ENCODE measurements at places on chromosomes 1 and 21.
A peak's percentile ranks its signal among the peaks of the same experiment; 100 is the strongest.

DNA sequence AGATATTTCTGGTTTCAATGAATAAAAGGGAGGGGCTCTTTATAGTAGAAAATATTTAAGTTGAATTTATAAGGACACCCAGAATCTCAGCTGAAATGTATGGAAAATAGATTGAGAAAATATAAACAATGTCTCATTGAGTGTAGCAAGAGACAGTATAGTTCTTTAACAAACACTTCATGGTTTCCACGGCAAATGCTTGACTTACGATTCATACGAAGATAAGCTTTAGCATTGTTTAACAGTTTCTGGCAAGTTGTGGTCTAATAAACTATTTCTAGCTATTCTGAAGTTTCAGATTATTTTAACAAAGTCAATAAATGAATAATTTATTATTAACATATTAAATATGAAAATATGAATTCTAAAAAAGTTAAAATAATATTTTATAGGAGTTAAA is 1419.4 kb downstream of the KCNT2 start:
- no peak for DNase-seq

- no peak for DNase-seq
These were observed 301.9 kb upstream of the RUNX1 start for GRCh38 chr21:35350965-35351364.

DNA sequence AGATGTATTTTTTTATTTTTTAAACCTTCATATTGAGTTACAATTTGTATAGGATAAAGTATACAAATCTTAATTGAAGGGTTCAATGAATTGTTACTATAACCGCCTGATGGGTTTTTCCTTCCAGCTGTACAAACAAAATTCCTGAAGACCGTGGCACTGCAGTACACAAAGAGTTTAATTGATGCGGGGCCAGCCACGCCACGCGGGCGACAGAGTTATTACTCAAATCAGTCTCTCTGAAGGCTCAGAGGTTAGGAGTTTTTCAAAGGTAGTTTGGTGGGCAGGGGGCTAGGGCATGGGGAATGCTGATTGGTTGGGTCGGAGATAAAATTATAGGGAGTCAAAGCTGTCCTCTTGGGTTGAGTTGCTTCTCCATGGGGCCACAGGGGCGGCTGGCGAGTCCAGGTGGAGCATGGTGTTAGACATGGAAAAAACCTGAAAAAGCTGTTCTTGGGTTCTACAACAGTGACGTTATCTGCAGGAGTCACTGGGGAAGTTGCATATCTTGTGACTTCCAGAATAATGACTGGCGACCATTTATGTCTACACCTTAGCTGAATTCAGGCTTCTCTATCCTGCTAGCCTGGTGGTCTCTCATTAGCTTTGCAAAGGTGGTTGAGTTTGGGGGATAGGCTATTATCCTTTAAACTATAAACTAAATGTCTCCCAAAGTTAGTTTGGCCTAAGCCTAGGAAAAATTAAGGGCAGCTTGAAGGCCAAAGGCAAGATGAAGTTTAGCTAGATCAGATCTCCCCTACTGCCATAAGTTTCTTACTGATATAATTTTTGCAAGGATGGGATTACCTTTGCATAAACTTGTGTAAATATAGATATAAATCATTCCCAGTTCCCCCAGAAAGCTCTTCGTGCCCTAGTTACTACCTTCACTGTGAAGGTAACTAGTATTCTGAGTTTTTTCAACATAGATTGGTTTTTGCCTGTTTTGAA is 13.0 kb upstream of the TMEM9 start:
- no peak for DNase-seq

DNA sequence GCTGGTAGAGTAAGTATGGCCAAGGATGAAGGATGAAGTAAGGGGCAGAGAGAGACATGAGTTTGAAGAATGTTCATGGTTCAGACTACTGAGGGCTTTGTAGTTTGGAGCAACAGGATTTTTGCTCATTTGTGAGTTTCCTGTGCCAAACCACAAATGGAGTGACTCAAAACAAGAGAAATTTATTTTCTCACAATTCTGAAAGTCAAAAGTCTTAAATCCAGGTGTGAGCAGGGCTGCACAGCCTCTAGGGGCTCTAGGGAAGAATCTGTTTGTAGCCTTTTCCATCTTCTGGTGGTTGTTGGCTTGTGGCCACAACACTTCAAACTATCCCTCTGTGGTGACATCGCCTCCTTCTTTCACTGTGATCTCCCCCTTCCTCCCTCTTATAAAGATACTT is 58.9 kb downstream of the RHOU start:
- DNase-seq, result peak; percentile 10

- peak; percentile 74 for DNase-seq
These were observed 47.8 kb upstream of the NRDC start for GRCh38 chr1:51926171-51926812.

- DNase-seq, result no peak
These were observed 72.6 kb upstream of the TARDBP start for GRCh38 chr1:10939654-10940450.

DNA sequence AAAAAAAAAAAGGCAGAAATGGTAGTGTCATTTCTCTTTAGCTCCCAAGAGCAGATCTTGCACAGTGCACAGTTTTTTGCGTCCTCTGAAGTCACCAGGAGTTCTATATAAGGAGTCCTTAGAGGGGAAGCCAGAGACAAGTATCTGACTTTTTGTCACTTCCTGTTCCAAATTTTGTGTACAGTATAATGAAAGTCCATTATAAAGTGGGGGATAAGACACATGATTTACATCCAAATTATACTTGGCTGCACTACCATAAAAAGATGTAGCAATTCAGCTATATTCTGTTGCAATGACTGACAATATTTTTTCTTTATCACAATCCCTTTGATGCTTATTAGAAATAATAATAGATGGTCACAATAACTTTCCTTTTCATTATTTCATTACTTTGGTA is 1276.9 kb upstream of the ADGRL2 start:
- no peak for DNase-seq

GRCh38 chr1:205827623-205828022 is 14.6 kb upstream of the SLC41A1 start:
- DNase-seq, result no peak

DNA sequence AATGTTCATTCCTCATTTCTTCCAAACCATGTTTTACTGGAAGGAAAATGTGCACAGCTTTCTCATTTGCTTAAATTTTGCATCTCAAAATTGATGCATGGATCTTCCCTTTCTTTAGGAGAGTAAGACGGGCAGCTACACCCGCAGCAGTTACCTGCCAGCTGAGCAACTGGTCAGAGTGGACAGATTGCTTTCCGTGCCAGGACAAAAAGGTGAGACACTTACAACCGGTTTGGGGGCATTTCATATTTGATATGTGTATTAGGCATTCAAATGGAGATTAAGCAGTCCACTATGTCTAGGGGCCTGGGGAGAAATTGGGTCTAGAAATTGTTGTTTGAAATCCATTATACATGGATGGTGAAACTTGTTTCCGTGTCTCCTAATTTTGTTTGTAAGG is 12.9 kb downstream of the C8A start:
- no peak for DNase-seq

DNA sequence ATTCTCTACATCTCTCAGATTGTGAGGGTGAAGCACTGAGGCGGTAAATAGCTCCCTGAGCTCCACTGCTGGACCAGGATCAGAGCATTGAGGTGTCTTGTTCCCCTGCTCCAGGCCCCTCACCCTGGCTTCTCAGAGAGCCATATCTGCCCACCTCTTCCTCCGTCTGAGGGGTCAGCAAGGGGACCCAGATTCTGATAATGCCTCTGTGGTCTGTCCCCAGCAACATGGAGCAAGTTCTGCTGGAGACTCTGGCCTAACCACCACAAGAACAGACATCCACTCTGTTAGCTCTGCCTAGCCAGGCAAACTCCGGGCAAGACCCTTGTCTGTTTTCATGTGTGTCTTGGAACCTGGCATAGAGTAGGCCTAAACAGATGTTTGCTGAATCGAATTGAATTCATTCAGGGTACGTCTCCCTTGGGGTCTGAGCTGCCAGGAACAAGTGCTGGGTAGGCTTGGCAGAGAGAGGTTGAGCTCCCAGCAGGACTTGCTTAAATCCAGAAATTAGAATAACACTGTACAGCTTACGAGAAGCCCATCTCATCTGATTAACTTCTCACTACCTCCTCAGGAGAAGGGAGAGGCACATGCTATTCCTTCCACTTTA is 2.3 kb downstream of the TRAF5 start:
- no peak for DNase-seq

DNA sequence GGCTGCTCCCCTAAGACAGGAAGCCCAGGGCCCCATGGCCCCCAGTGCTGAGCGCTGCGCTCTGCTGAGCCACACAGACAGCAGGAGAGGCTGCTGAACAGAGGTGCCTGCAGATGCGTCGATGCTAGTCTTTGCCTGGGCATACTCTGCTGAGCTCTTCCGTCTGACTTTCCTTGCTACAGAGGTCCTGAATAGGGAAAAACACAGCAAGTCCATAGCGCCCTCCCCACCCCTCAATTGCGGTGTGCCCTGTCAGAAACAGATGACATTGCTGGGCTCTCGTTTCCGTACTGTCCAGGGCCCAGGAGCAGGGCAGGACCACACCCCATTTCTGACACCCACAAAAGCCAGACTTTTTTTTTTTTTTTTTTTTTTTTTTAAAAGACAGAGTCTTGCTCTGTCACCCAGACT is 252.5 kb downstream of the SDCCAG8 start:
- no peak for DNase-seq

GRCh38 chr1:8370905-8371315 is 53.0 kb downstream of the SLC45A1 start:
- peak; percentile 58 for DNase-seq

- DNase-seq, result no peak
These were observed 170.8 kb downstream of the ATG4C start for GRCh38 chr1:62954758-62955157.

DNA sequence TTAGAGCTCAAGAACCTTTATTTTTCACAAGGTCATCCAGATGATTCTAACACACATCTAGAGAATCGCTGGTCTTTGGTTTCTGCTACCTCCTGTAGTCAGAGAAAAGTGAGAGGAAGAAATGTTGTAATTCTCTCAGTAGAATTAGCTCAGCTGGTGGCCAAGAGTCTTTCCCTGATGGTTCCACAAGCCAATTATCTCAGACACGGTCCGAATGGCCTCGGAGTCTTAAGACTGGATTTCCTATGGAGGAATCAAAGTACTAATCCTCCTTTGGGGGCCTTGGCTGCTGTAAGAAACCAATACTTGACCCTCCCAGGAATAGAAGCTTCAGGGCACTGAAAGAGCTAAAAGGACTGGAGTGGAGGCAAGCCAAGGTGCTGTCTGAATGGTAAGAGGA is 1.8 kb downstream of the TMEM81 start:
- no peak for DNase-seq

- peak; percentile 54 for DNase-seq
These were observed 55.4 kb upstream of the SCYL3 start for GRCh38 chr1:169949139-169949538.

DNA sequence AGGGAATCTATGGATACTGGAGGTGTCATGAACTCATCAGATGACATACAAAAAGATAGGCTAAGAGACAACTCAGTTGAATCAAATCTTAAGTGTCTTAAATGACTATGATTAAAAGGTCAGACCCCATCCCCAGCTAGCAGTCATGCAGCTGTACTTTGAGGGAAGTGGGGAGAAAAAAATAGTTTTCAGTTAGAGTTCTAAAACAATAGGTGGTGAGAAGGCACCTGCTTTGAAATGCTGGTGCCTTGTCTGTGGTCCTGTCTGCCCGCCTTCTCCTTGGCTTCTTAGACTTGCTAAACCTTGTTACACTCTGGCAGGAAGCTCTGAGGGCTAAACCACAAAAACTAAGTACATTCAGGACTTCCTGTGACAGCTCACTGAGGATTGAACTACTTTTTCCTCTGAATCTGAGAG is 15.3 kb downstream of the CD2 start:
- DNase-seq, result no peak

- no peak for DNase-seq
These were observed 6.6 kb downstream of the PKLR start for GRCh38 chr1:155294520-155295182.

- no peak for DNase-seq
These were observed 743 bp downstream of the CD52 start for GRCh38 chr1:26318338-26319064.

GRCh38 chr1:185058876-185059275 is 13.5 kb downstream of the RNF2 start:
- DNase-seq, result peak; percentile 61

GRCh38 chr1:153541641-153542590 is 1.2 kb upstream of the S100A5 start:
- DNase-seq, result no peak

GRCh38 chr1:37123276-37124115 is 89.2 kb upstream of the GRIK3 start:
- DNase-seq, result no peak

DNA sequence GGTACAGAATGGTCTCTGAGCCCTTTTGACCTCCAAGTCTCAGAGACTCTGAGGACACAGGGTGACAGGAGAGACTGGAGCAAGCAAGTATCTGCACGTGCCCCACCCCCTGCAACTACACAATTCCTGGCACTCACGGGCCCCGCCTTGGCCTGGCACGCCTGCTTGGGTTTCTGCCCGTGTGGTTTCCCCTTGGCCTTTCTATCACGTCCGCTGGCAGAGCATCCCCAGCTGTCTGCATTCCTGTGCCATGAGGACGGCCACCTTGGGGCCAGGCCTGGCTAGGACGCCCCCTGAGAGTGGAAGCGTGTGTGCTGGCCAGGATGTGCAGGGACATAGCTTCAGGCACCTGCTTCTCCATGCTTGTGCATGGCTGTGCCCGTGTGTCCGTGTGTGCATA is 14.3 kb upstream of the EDN2 start:
- peak; percentile 58 for DNase-seq

- DNase-seq, result no peak
These were observed 114.4 kb upstream of the ZC3H12A start for GRCh38 chr1:37360011-37360410.

- no peak for DNase-seq
These were observed 6.2 kb upstream of the ARHGEF19 start for GRCh38 chr1:16218674-16219071.

GRCh38 chr1:156492591-156493080 is 7.9 kb downstream of the MEF2D start:
- no peak for DNase-seq

DNA sequence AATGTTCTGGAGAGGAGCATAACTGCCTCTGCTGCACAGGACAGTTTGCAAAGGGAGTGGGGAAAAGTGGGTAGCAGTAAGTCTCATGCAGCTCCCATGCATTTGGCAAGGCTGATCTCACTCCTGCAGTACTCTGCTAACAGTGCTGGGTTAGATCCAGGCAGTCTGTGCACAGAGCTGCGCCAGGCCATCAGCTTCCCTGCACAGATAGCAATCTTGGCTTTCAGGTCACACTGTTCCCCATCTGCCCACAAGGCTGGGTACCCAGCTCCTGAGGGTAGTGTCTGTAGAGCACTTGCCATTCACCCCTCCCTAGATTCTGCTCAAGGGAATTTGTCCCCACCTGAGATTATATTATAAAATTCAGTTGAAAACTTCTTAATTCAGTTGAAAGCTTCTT is 72.1 kb downstream of the SH3BGR start:
- no peak for DNase-seq

- no peak for DNase-seq
These were observed 73.3 kb upstream of the PDE4B start for GRCh38 chr1:65719391-65719790.

GRCh38 chr1:181347495-181348390 is 135.6 kb upstream of the CACNA1E start:
- no peak for DNase-seq

- DNase-seq, result no peak
These were observed 19.9 kb upstream of the KCNA10 start for GRCh38 chr1:110538921-110539320.

Data from fibroblast of the aortic adventitia (primary cell).